ENCODE measurements at places on chromosomes 13 and 19. TPM values are rescaled to one million over a fixed set of nuclear protein-coding genes. Genes with fewer than 3 reads are reported as not detected.

SMIM17 gene
- total RNA-seq: 0.36 TPM

ZNF154 gene
- 4.3 TPM for total RNA-seq

MEDAG gene
- total RNA-seq: not detected

POMP gene
- 70.8 TPM for total RNA-seq

NTF4 gene
- total RNA-seq: not detected

C1QTNF9B gene
- not detected for total RNA-seq

S1PR2 gene
- 11.5 TPM for total RNA-seq

SIGLEC8 gene
- not detected for total RNA-seq

SPPL2B gene
- 55.3 TPM for total RNA-seq

NKG7 gene
- total RNA-seq: 190 TPM

GRCh38 chr13:99230991-99231390, 27.2 kb downstream of the GPR18 start:
- no peak overlapping the region for H3K4me3 ChIP-seq
- peaks cover 75% of the 10 kb centered on the region for H3K4me1 ChIP-seq
- no peak for DNase-seq
- H3K27ac ChIP-seq: no peak overlapping the region
- H3K27me3 ChIP-seq: no peaks in the 10 kb centered on the region
- peaks cover 5% of the 10 kb centered on the region for H3K36me3 ChIP-seq

- peak overlapping the region; percentile 99 for H3K4me3 ChIP-seq
- no peaks in the 10 kb centered on the region for H3K27me3 ChIP-seq
- DNase-seq: peak; percentile 82
- peak overlapping the region; percentile 98 for H3K27ac ChIP-seq
- peaks cover 5% of the 10 kb centered on the region for H3K4me1 ChIP-seq
These were observed 669 bp downstream of the GADD45B start for GRCh38 chr19:2476451-2477140.

- no peak for DNase-seq
- H3K4me1 ChIP-seq: peaks cover 5% of the 10 kb centered on the region
- H3K36me3 ChIP-seq: no peaks in the 10 kb centered on the region
- no peak overlapping the region for H3K4me3 ChIP-seq
These were observed 351.2 kb upstream of the ARGLU1 start for GRCh38 chr13:106919133-106919532.

- H3K4me3 ChIP-seq: peak overlapping the region; percentile 44
- peaks cover 30% of the 10 kb centered on the region for H3K4me1 ChIP-seq
- H3K27me3 ChIP-seq: peaks cover 16% of the 10 kb centered on the region
- DNase-seq: peak; percentile 34
- H3K36me3 ChIP-seq: peaks cover 14% of the 10 kb centered on the region
- H3K27ac ChIP-seq: peak overlapping the region; percentile 59
These were observed 6.3 kb upstream of the WTIP start for GRCh38 chr19:34475026-34475974.

DNA sequence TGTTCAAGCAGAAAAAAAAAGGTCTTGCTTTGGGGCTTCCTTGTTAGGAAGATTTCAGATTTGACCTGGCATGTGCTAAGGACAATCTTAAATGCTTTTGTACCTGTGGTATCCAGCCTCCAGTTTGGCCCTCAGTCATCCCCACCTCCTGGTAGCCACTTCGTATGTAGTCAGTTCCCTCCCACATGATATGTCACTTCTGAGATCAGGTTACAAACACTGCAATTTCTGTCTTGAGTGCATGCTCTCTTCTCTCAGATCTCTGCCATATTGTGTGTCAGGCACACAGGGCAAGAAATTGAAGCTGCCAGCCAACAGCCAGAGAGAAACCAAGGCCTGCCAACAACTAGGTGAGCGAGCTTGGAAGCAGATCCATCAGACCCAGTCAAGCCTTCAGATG, 60.3 kb upstream of the STARD13 start:
- H3K4me1 ChIP-seq: no peaks in the 10 kb centered on the region
- no peak overlapping the region for H3K27ac ChIP-seq
- peaks cover 19% of the 10 kb centered on the region for H3K27me3 ChIP-seq
- H3K4me3 ChIP-seq: no peak overlapping the region
- DNase-seq: no peak

- no peaks in the 10 kb centered on the region for H3K36me3 ChIP-seq
- no peak overlapping the region for H3K4me3 ChIP-seq
- H3K27ac ChIP-seq: no peak overlapping the region
- H3K27me3 ChIP-seq: no peaks in the 10 kb centered on the region
- DNase-seq: no peak
- no peaks in the 10 kb centered on the region for H3K4me1 ChIP-seq
These were observed 37.6 kb upstream of the CD177 start for GRCh38 chr19:43315851-43316250.

DNA sequence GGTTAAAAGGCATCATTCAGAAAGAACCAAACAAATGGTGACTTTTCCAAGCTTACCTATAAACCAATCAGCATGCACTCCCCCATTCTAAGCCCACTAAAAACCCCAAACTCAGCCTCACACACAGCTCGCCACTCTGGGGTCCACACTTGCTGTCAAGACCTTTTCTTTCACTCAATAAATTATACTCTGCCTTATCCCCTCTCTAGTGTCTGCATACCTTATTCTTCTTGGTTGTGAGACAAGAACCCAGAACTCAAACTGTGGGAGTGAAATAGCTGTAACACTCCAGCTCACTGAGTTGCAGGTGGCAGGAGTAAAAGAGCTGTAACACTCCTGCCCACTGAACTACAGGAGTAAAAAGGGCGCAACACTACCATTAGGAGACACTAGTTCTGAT, 559.0 kb downstream of the TBC1D4 start:
- H3K27ac ChIP-seq: no peak overlapping the region
- H3K36me3 ChIP-seq: no peaks in the 10 kb centered on the region
- no peak overlapping the region for H3K4me3 ChIP-seq

Data from activated T-cell treated with anti-CD3 and anti-CD28 coated beads, Interleukin-2, amount 50 U/mL, for 72 hours (primary cell).